ENCODE measurements at places on chromosomes 2 and 18.

DNA sequence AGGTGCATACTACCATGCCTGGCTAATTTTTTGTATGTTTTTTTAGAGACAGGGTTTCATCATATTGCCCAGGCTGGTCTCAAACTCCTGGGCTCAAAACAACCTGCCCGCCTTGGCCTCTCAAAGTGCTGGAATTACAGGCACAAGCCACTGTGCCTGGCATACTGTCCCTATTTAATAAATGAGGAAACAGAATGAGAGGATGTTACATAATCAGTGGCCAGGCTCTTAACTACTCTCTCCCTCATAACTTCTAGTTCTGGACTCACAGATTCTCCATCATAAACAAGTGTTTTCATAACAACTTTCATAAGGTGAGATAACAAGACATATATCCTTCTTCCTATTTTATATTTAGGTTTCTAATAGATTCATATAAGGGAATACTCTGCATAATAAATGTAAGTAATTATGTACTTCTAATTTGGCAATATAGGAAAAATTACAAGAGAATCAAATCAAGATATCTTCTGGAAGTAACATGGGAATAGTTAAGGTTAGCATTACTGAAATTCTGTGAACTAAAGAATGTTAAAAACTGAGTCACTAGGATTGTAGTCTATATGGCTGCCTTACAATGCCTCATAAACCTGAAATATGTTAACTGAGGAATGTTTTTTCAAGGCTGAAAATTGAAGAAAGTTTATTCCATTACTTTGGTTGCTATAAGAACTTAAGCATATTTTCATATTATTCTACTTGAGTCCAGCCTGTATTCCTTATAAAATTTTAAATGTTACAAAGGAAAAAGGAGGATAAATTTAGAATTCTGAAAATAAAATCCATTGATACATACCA lies 71.3 kb downstream of the SLC25A12 start:
- DNase-seq, result no peak

DNA sequence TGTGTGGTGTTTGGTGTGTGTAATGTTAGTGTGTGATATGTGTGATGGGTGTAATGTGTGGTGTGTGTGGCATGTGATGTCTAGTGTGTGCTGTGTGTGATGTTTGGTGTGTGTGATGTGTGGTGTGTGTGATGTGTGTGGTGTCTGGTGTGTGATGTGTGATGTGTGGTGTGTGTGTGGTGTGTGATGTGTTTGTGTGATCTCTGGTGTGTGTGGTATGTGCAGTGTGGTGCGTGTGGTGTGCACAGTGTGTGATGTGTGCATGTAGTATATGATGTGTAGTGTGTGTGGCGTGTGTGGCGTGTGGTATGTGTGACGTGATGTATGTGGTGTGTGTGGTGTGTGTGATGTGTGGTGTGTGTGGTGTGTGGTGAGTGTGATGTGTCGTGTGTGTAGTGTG lies 150.3 kb downstream of the TMEM18 start:
- DNase-seq, result no peak

- DNase-seq, result no peak
Observed at GRCh38 chr2:5374762-5375161, 317.4 kb upstream of the SOX11 start.

- DNase-seq, result no peak
Observed at GRCh38 chr2:215833531-215834162, 179.7 kb downstream of the MREG start.

- no peak for DNase-seq
Observed at GRCh38 chr2:207762146-207762545, 7.6 kb downstream of the FZD5 start.

- DNase-seq, result no peak
Observed at GRCh38 chr2:25161055-25161781, 7.2 kb downstream of the POMC start.

- DNase-seq, result no peak
Observed at GRCh38 chr18:27253571-27253970, 68.5 kb upstream of the CHST9 start.

GRCh38 chr2:78707776-78708386 lies 317.6 kb upstream of the REG3G start:
- no peak for DNase-seq

DNA sequence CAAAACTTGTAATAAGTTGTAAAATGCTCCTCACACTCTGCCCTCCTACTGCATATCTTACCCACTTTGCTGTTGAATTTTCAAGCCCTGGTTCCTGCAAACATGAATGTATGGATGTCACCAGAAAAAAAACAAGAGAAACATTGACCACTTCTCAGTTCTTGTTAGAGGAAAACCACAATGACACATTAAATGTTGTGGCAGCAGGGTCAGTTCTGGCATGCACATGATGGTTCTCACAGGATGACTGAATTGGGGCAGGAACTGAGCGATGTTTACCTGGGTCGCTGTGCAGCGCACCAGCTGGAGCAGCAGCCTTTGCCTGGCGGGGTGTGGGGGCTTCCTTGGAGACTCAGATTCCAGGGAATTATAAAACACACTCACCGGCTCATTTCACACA lies 14.0 kb upstream of the PRKCE start:
- DNase-seq, result no peak

DNA sequence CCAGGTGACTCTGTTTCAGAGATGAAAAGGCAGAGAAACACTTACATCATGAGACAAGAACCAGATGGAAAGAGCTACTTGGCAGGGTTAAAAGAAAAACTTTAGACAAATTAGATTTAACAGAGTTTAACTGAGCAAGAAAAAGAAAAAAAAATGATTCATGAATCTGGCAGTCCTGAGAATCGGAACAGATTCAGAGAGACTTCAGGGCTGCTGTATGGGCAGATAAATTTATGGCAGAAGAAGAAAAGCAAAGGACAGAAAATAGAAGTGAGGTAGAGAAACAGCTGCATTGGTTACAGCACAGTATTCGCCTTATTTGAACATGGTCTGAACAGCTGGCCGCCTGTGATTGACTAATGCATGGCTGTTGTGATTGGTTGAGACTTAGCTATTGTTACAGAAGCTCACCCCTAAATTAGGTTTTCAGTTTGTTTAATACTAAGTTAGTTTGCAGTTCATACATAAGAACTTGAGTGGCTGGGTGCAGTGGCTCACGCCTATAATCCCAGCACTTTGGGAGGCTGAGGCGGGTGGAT lies 43.0 kb upstream of the RHOB start:
- DNase-seq, result no peak

DNA sequence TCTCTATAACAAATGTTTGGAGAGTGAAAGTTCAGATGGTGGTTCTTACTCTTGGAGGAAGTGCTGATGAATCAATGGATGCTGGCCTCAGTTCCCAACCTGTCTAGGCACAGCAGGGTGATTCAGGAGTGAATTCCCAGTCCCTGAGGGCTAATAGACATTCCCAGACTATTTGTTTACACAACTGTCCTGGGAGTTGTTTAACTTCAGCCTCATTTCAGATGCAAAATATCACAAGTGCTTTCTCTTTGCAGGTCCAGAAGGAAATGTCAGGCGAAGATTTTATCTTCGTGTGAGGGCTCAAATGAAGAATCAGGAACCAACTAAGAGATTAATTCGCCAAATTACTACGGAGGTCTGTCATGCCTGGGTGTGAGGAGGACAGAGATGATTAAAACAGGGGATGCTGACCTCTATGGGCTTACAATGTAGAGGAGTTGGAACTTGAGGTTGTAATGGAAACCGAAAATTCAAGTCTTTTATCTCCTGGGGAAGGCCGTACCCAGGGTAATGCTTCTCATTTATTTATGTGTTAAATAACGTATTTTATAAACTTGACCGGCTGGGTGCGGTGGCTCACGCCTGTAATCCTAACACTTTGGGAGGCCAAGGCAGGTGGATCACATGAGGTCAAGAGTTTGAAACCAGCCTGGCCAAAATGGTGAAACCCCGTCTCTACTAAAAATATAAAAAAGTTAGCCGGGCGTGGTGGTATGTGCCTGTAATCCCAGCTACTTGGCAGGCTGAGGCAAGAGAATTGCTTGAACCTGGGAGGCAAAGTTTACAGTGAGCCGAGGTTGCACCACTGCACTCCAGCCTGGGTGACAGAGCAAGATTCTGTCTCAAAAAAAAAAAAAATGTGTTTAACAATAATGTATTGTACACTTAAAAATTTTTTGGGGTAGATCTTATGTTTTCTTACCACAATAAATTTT lies 38.7 kb upstream of the SLC1A4 start:
- no peak for DNase-seq

GRCh38 chr2:232400256-232401015 lies 6.2 kb upstream of the ALPG start:
- no peak for DNase-seq

DNA sequence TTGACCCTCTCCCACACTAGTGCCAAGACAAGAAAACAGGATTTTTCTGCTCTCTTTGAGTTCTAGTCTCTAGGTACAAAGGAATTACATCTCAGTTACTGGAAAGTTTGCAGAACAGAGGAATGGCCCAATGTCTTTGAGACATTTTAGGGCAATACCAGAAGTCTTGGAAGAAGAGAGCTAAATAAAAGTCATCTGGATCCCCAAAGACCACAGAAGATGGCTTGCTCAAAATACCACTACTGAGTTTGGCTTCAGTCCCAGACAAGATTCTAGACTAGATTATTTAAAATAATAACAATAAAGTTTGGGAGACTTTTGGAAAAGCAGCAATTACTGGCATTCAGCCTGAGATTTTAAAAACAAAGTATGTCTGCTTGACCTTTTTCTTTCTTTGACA lies 61.9 kb upstream of the HK2 start:
- no peak for DNase-seq

DNA sequence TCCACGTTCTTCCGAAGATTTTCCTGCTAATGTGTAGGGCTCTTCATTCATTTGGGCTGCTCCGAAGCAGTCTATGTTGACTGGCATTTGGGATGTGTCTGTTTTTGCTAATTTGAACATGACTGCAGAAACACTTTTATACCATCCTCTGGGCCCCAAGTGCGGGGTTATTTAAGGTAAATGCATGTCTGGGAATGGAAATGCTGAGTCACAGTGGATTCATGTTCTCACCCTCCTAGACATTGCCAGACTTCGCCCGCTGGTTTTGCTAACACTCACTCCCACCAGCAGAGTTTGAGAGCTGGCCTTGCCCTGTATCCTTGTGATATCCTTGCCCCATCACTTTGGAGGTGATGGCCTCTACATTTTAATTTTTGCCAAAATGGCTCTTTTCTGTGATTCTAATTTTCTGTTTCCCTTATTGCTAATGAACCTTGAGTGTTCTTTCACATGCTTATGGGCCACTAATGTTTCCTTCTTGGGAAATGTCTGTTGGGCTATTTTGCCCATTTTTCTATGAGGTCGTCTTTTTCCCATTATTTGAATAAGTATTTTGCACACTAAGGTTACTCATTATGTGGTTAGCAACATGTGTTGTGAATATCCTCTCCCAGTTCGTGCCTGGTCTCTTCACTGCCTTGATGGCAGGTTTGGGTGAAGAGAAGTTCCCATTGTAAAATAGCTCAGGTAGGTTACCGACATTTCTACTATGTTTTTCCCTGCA lies 204.1 kb downstream of the GLI2 start:
- peak; percentile 78 for DNase-seq

- DNase-seq, result no peak
Observed at GRCh38 chr2:113135317-113135716, 7.9 kb downstream of the IL1RN start.

GRCh38 chr2:158315803-158316414 lies 140.6 kb downstream of the CCDC148 start:
- no peak for DNase-seq

DNA sequence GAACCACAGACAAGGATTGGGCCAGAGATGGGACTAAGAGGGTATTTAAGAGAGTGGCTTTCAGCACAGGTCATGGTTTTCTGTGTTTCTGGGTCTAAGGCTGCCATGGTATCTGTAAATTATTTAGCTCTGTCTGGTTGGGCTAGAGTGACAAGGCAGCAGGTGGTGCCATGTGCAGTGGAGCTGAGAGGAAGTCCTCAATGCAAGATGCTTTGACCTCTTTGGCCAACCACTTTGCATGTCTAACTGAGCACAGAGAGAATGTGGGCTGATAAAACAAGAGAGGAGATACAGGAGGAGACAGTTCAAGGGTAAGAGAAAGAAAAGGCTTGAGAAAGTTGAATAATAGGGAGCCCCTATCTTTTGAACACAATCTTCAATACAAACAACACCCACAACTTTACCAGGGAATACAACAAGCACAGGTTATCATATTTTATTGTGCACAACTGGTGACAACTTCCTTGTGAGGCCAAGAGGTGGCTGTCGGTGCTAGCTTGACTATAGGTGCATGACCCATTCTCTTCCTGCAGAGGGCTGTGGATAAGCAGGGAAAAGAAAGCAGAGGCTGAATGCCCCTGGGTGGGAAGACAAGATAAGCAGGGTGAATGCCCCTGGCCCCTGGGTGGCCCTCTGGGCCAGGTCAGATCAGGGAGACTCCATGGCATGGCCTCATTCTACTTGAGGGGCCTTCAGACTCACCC lies 12.3 kb downstream of the FLACC1 start:
- no peak for DNase-seq

- no peak for DNase-seq
Observed at GRCh38 chr18:55861266-55861665, 273.3 kb upstream of the TCF4 start.

GRCh38 chr2:204112084-204112770 lies 175.7 kb downstream of the ICOS start:
- DNase-seq, result no peak

DNA sequence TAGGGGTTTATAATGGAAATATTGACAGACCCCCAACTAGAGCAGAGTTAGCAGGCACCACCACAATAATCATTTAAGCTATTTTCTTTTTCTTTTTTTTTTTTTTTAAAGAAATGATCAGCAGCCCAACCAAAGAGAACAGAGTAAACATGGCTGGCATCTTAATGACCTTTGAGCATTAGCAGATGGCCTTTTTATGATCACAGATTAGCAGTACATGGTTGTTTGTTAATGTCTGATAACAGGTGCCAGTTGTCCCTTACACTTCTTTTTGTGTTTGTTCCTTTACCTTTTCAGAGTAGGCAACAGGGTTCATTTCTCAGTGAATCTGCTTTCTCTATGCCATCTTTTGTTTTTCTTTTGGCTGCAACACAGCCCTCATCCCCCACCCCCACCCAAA lies 747.0 kb downstream of the BCL11A start:
- no peak for DNase-seq

- no peak for DNase-seq
Observed at GRCh38 chr2:252001-252602, 11.7 kb downstream of the SH3YL1 start.

- DNase-seq, result no peak
Observed at GRCh38 chr18:9708434-9709303, 568 bp downstream of the RAB31 start.

DNA sequence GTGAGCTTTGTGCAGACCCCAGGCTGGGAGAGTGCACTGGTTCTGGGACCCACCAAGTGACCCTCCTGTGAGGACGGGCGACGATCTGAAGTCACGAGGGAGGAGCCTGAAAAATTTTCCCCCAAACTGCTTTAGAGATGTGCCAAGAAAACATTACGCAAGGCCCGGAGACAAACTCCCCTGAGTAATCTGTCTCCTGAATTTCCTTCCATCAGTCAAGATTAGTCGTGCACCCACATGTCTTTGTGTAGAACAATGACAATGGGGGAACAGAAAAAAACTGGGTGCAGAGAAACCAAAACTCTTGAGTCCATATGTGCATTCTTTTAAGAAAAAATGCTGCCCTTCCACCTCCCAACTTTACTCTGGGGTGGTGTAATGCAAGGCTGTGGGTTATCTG lies 12.6 kb upstream of the NCK2 start:
- DNase-seq, result no peak
